ENCODE measurements at places on chromosomes 6 and 20. TPM values are rescaled to one million over a fixed set of nuclear protein-coding genes. Genes with fewer than 3 reads are reported as not detected.

ATP5F1E gene
- 49.7 TPM for total RNA-seq

RHAG gene
- not detected for total RNA-seq

BTN1A1 gene
- total RNA-seq = under 0.01 TPM

MUC21 gene
- not detected for total RNA-seq

BMP6 gene
- 5.4 TPM for total RNA-seq

ADGRG6 gene
- total RNA-seq = under 0.01 TPM

GPR63 gene
- total RNA-seq = under 0.01 TPM

FOXF2 gene
- total RNA-seq = 0.26 TPM

GLP1R gene
- not detected for total RNA-seq

CD93 gene
- 13.4 TPM for total RNA-seq
